ENCODE measurements at places on chromosomes 16 and 17.

- no peak for DNase-seq
Observed at GRCh38 chr16:84177741-84178073, 9.2 kb downstream of the TAF1C start.

DNA sequence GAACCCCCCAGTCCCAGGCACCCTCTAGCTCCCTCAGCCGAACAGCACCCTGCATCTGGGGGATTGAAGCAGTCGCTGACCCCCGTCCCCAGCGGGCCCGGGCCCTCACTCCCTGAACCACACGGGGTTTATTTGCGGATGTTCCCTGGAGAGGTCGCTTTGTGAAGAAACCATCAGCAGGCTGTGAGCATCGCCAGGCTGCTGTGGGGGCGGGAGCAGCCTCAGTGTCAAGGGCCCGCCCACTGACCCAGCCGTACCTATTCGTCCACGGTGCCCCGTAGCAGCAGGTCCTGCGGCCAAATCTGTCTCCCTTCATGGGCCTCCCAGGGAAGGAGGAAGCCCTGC lies 6.4 kb upstream of the RAB40C start:
- no peak for DNase-seq

- DNase-seq, result no peak
Observed at GRCh38 chr16:19884611-19885450, at the start of gene GPRC5B. GPRC5B (minus strand) TSS chr16:19884848; CDS start chr16:19872845, 12,003 bp downstream.

- DNase-seq, result no peak
Observed at GRCh38 chr17:48757524-48757961, 29.0 kb upstream of the HOXB13 start.

GRCh38 chr17:32520104-32520701 lies 33.4 kb downstream of the CDK5R1 start:
- no peak for DNase-seq
